ENCODE measurements at places on chromosomes 5 and 9. TPM values are rescaled to one million over a fixed set of nuclear protein-coding genes. Genes with fewer than 3 reads are reported as not detected.

RAI14 gene
- 127 TPM for total RNA-seq

- no peaks in the 10 kb centered on the region for H3K36me3 ChIP-seq
- no peaks in the 10 kb centered on the region for H3K27me3 ChIP-seq
- H3K4me3 ChIP-seq = no peak overlapping the region
- H3K4me1 ChIP-seq = no peaks in the 10 kb centered on the region
- no peak overlapping the region for H3K27ac ChIP-seq
These were observed 1354.8 kb downstream of the PTPRD start for GRCh38 chr9:9257999-9258498.

DNA sequence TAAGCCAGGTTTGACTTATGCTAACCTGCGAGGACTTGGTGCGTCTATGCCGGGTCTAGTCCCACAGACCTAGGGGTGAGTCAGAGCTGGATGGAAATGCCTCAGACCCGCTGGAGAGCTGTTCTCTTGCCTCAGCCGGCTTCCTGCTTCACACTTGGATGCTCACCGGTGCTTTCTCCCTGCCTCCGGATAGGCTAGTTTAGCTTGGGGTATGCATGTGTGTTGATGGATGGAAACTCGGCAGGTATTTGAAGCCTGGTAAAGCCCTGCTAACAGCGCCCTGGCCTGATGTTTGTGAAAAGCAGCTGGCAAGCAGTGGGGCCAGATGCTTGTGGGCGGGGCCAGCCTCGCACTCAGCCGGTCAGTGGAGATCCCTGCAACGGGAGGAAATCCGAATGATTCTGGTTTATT, 29.3 kb downstream of the PRRC2B start:
- no peak overlapping the region for H3K27ac ChIP-seq
- H3K36me3 ChIP-seq = peaks cover 31% of the 10 kb centered on the region
- peaks cover 21% of the 10 kb centered on the region for H3K4me1 ChIP-seq
- peak overlapping the region; percentile 21 for H3K4me3 ChIP-seq
- DNase-seq = peak; percentile 82

RGS7BP gene
- total RNA-seq = 0.31 TPM

DAB2 gene
- 2.3 TPM for total RNA-seq

SH3PXD2B gene
- total RNA-seq = 48.1 TPM

GRCh38 chr5:37133939-37134338, 115.2 kb downstream of the CPLANE1 start:
- no peak for DNase-seq
- peaks cover 41% of the 10 kb centered on the region for H3K36me3 ChIP-seq
- no peak overlapping the region for H3K27ac ChIP-seq

GRCh38 chr9:108663422-108663821, 192.4 kb downstream of the ACTL7B start:
- H3K36me3 ChIP-seq = peaks cover 37% of the 10 kb centered on the region
- DNase-seq = no peak
- H3K4me1 ChIP-seq = peaks cover 2% of the 10 kb centered on the region

DNA sequence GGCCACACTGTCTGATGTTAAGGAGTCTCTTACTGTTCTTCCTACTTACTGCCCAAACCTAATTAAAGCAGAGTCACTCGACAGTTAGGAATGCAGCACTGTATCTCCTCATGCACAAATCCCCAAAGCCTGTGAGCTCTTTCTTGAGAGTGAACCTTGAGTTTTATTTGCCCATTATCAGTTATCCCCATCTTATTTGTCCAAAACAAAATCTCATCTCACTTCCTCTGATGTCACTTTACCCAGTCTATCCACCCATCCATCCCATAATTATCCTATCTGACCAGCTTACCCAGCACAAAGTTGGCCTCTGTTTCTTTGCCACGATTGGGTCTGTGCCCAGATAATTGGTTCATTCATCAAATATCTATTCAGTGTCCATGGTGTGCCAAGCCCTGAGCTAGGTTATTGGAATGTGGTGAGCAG, 250.8 kb downstream of the SLIT3 start:
- H3K36me3 ChIP-seq = peaks cover under 1% of the 10 kb centered on the region
- DNase-seq = no peak
- H3K27ac ChIP-seq = no peak overlapping the region
- H3K27me3 ChIP-seq = no peaks in the 10 kb centered on the region

DNA sequence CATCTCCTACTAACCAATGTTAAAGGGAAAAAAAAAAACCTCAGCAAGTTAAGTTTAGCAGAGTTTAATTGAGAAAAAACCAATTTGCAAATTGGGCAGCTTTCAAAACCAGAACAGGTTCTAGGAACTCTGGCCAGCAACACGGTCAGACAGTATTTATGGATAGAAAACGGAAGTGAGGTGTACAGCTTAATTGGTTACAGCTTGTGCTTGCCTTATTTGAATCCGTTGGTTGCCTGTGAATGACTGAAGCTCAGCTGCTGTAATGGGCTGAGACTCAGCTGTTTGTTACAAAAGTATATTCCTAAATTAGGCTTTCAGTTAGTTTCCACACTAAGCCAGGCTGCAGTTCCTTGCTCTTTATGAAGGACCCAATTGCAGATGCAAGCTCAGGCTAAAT, 217.0 kb downstream of the SREK1 start:
- H3K4me3 ChIP-seq = no peak overlapping the region
- no peak for DNase-seq
- no peaks in the 10 kb centered on the region for H3K4me1 ChIP-seq
- H3K27ac ChIP-seq = no peak overlapping the region
- H3K27me3 ChIP-seq = no peaks in the 10 kb centered on the region
- H3K36me3 ChIP-seq = no peaks in the 10 kb centered on the region
